Mucosa of gallbladder (tissue), 1 donor: ENCODE measurements at places on chromosomes 2 and 18. TPM values are rescaled to one million over a fixed set of nuclear protein-coding genes. Genes with fewer than 3 reads are reported as not detected.

The C2orf72 gene
- 34.2 TPM for total RNA-seq

The ROCK1 gene
- total RNA-seq = 50.2 TPM

The RNU2-63P gene
- total RNA-seq = not detected

The SLC4A5 gene
- total RNA-seq = 4.7 TPM

The CCDC148 gene
- 3.1 TPM for total RNA-seq

The ACVR1C gene
- 0.58 TPM for total RNA-seq

The METTL5 gene
- total RNA-seq = 39.9 TPM

The PIEZO2 gene
- 1.5 TPM for total RNA-seq

The SLC23A3 gene
- total RNA-seq = 4.7 TPM

The DNER gene
- total RNA-seq = 0.43 TPM

The DUSP11 gene
- 18.2 TPM for total RNA-seq

The GRP gene
- not detected for total RNA-seq

The PID1 gene
- total RNA-seq = 17.1 TPM

The PCARE gene
- total RNA-seq = not detected

The POTEF gene
- total RNA-seq = not detected

The KLHL30 gene
- total RNA-seq = 2.0 TPM

The INPP5D gene
- total RNA-seq = 30.4 TPM

The TMEM198 gene
- total RNA-seq = 4.4 TPM

The COLEC12 gene
- total RNA-seq = 4.9 TPM

The PROM2 gene
- total RNA-seq = 202 TPM

The ANKRD44 gene
- 40.6 TPM for total RNA-seq

The RNF149 gene
- total RNA-seq = 54.9 TPM

The DRC1 gene
- total RNA-seq = 0.40 TPM

The CHN1 gene
- total RNA-seq = 15.3 TPM

The ALPP gene
- total RNA-seq = not detected

The FHOD3 gene
- total RNA-seq = 24.9 TPM

The NLRC4 gene
- 1.9 TPM for total RNA-seq

The ONECUT2 gene
- 173 TPM for total RNA-seq

The ZC3H15 gene
- total RNA-seq = 44.3 TPM

The MC4R gene
- not detected for total RNA-seq

The NFATC1 gene
- 7.4 TPM for total RNA-seq

The CNTNAP5 gene
- total RNA-seq = 31.7 TPM

The LIPG gene
- total RNA-seq = 138 TPM

The AKAIN1 gene
- total RNA-seq = not detected

The DSG4 gene
- not detected for total RNA-seq

The C1QL2 gene
- not detected for total RNA-seq

The ABCG5 gene
- 3.1 TPM for total RNA-seq

The PJVK gene
- 3.1 TPM for total RNA-seq

The PAX8 gene
- total RNA-seq = 3.5 TPM

The UPP2 gene
- total RNA-seq = not detected

The MOGAT1 gene
- 102 TPM for total RNA-seq

The MARCHF7 gene
- total RNA-seq = 57.1 TPM

The KLHL41 gene
- 6.2 TPM for total RNA-seq

The FRZB gene
- 46.5 TPM for total RNA-seq

The HOXD8 gene
- total RNA-seq = 1.7 TPM
